ENCODE measurements at places on chromosomes 1 and 21.

GRCh38 chr1:87393445-87394085 is 64.9 kb downstream of the LMO4 start:
- no peak for DNase-seq

GRCh38 chr1:46205791-46206190 is 2.7 kb downstream of the LURAP1 start:
- no peak for DNase-seq

DNA sequence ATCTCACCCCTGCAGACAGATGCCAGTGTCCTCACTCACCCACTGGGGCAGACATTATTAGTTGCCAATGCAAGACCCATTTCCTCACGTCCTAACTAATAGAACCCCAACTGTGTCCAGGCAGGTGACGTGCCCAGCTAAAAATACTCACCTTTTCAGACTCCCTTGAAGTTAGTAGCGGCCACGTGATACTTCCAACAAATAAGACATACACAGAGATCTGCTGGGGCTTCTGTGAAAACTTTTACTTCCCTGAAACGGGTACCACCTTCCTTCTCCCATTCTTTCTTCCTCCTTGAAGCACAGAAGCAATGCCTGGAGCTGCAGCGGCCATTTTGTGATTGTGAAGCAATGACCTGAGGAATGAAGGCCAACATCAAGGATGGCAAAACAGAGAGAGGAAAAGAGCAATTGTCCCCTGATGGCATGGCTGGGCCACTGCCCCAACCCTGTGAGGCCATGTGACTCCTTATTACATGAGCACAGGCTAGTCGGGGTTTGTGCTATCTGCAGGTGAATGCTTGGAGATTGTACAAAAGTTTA is 74.4 kb upstream of the TMPRSS2 start:
- no peak for DNase-seq

GRCh38 chr1:211326140-211326527 is 499 bp upstream of the TRAF5 start:
- no peak for DNase-seq

DNA sequence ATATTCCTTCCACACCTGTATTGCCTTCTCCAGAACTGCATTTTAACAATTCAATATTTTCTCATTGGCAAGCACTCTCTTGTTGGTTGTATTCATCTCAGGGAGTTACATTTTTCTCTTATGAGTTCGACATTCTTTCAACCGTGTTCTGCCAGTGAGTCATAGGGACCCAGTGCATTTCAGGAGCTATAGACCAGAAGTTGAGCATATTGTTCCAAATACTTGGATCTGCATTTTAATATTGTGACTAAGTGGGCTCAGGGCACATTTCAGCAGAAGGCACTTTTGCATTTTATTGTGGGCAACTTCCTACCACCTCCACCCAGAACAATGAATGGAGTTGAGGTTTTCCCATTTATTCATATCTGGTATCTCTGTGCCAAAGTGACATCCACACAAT is 132.8 kb downstream of the TNFSF18 start:
- no peak for DNase-seq

GRCh38 chr21:29717659-29718058 is 222.1 kb downstream of the GRIK1 start:
- no peak for DNase-seq

DNA sequence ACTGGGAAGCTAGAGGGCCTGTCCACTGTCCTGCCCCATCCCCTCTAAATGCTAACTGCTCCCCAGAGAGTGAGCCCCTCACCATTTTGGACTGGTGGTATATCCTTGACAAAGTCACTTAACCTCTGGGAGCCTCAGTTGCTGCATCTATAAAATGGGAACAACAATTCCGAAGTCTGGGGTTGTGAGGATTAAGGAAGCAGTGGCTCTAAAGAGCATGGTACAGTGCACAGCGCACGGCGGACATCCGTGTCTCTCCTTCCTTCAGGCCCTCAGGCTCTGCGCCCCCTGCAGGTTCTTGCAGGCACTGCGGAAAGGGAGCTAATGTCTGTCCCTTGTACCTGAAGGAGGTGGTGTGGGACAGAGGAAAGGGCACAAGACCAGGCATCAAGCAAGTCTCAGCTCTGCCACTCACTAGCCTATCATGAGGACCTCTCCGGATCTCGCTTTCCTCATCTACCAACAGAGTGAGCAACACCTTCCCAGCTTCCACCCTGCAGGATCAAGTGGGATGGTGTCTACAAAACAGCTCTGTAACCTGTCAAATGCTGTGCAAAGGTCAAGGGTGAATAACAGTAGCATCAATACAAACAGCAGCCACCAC is 20.1 kb downstream of the ECE1 start:
- DNase-seq: peak; percentile 58

GRCh38 chr1:109530457-109531087 is 9.1 kb upstream of the GPR61 start:
- no peak for DNase-seq

DNA sequence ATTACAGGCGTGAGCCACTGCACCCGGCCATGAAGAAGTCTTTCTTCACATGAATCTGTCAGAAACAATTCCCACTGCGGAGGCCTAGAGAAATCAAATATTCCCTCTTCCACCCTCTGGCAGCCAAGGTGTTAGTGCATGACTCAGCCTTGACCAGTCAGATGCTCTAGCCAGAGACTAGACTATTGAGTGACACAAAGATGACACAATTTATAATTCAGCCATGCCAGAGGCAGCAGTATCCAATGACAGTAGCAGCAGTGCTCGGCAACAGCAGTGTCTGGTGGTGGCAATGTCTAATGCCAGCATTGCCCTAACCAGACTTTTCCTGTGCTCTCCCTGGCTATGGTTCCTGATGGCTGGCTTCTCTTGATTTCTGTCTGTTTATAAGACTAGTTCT is 8.7 kb downstream of the CTXND2 start:
- no peak for DNase-seq

DNA sequence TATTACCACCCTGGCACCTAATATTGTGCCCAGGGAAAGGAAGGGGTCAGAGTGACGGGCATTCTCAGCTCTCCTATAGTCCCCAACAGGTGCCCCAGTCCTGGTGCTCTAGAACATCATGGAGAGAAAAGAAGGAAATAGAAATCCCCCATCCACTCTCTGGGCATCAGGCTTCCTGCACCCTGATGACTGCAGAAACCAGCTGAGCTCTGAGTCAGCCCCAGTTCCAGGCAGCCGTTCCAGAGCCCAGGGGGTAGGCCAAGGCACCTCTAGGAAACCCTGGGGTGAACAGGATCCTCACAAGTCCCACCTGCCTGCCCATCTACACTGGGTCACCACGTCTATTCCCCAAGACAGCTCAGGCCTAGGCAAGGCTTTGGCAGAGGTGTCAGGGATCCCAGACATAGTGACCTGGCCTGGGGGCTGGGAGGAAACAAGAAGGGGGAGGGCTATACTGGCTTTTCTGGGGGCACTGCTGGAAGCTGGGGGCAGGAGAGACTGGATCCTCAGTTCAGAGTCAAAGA is 709 bp downstream of the NECTIN4 start:
- no peak for DNase-seq

All from stimulated activated CD8-positive, alpha-beta memory T cell treated with anti-CD3 and anti-CD28 coated beads, Interleukin-7, amount 100 ng/mL, for 4 hours (primary cell).